ENCODE measurements at places on chromosomes 4 and X.

- no peak for DNase-seq
These were observed 56.1 kb downstream of the SLC7A11 start for GRCh38 chr4:138185859-138186645.

DNA sequence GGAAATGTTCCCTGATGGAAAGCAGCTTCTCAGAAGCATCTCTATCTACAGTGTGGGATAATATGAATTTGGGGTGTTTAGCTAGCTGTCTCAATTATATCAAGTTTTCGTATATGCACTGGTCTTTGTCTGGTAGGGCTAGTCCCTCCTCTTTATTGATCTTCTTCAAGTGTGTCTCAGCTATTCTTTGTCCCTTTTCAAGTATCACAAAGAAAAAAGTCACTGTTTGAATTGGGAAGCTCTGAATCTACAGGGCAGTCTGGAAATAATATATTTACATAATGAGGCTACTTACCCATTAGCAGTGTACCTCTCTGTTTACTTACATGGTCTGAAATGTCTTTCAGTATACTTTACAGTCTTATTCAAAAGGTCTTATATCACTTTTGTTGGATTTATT lies 526.0 kb downstream of the IL1RAPL1 start:
- DNase-seq, result no peak

DNA sequence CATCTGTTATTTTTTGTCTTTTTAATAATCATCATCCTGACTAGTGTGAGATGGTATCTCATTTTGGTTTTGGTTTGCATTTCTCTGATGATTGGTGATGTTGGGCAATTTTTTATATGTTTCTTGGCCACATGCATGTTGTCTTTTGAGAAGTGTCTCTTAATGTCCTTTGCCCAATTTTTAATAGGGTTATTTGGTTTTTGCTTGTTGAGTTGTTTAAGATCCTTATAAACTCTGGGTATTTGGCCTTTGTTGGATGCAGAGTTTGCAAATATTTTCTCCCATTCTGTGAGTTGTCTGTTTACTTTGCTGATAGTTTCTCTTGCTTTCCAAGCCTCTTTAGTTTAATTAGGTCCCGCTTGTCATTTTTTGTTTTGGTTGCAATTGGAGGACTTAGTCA lies 152.1 kb upstream of the MED14 start:
- DNase-seq, result no peak

DNA sequence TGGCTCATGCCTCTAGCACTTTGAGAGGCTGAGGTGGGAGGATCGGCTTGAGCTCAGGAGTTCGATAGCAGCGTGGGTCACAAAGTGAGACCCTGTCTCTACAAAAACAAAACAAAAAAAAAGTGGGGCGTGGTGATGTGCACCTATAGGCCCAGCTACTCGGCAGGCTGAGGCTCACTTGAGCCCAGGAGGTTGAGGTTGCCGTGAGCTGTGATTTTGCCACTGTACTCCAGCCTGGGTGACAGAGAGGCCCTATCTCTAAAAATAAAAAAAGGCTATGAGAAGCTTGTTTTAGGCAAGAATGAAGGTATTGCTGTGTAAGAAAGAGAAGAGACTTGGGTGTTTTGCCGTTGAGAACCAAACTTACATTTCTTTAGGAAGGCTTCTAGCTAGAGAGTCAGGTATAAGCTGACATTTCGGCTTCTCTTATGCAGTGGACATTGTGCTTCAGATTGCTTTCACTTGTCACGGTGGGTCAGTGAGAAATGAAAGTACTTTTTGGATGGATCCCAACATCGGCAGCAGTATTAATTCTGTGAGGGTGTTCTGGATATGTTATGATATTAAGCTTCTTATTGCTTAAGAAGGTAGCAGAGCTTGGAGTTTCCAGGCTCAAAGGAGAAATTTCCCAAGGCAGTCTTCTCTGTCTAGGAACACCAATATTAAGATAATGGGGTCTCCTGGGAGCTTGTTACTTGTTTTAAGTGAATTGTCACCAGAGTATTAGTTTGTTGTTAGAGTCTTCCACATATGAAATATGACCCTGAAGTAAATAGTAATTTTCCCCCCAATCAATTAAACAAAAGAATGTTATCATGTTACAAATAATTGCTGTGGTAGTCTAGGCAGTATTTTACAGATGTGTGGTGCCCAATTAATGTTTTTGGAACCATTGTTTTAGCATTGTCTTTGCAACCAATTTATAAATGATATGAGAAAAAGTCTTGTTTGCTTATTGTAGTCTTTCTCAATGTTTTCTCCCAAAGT lies 17.6 kb downstream of the TMEM131L start:
- no peak for DNase-seq

DNA sequence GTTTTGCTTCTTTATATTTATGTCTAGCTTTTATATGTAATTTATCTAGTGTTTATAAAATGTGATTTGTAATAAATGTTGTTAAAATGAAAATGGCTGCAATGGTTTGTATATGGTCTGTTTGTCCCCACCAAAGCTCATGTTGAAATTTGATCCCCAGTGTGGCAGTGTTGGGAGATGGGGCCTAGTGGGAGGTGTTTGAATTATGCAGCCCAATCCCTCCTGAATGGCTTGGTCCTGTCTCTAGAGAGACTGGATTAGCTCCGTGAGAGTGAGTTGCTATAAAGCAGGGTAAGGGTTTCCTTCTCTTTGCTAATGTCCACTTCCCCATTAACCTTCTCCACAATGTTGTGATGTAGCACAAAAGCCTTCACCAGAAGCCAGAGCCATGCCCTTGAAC lies 30.0 kb upstream of the JADE3 start:
- DNase-seq, result no peak

Measured in activated CD8-positive, alpha-beta memory T cell treated with anti-CD3 and anti-CD28 coated beads for 1 hour (primary cell).